ENCODE measurements at places on chromosomes 6 and 20.

GRCh38 chr20:40641202-40641601 lies 47.8 kb downstream of the MAFB start:
- DNase-seq, result no peak

GRCh38 chr6:2840749-2841061 lies 958 bp downstream of the SERPINB1 start:
- no peak for DNase-seq

DNA sequence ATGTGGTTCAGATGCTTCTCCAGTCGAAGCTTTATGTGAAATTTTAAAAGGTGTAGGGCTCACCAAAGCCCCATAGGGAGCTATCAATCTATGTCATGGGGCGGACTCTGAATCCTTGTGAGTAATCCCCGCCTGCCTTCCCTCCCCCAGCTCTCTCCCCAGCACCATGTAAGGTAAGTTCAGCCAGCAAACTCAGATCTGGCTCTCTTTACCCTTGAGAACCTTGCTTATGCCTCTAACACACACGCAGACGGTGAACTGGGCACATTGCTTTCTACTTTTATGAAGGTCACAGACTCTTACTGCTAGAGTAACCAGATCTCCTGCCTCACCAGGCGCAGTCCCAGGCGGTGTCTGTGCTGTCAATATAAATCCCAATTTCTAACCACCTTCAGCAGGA lies 82.6 kb upstream of the CNKSR3 start:
- no peak for DNase-seq

GRCh38 chr6:11042750-11043377 lies 1.2 kb downstream of the ELOVL2 start:
- DNase-seq, result no peak

DNA sequence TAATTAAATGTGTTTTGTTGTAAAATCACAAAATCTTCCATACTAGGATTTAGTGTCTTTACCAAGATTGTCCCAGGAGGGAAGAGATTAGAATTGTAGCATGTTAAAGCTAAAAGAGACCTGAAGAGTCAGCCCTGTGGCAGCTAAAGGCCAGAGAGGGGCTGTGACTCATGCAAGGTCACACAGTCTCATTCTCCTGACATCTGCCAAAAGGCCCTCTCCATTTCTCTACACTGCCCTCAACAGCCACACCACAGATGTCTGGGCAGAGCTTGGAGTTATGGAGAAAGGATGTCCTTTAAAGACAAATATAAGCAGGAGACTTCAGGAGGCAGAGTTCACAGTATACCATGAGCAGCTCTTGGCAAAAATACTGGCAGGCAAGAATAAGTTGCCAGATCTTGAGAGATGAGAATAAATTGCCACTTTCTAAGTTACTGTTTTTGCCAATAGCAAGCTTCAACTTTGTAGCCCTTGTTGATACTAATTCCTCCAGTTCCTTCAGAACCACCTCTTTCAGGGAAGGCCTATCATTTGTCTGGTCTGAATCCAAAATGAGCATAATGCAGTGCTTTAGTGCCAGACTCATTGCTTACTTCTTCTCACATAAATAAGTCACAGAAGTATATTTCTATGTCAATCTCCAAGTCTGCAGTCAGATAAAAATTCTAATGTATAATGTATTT lies 41.7 kb downstream of the AKIRIN2 start:
- DNase-seq, result no peak

- DNase-seq, result no peak
Measured at GRCh38 chr6:141829566-141830360, 303.0 kb upstream of the GJE1 start.

DNA sequence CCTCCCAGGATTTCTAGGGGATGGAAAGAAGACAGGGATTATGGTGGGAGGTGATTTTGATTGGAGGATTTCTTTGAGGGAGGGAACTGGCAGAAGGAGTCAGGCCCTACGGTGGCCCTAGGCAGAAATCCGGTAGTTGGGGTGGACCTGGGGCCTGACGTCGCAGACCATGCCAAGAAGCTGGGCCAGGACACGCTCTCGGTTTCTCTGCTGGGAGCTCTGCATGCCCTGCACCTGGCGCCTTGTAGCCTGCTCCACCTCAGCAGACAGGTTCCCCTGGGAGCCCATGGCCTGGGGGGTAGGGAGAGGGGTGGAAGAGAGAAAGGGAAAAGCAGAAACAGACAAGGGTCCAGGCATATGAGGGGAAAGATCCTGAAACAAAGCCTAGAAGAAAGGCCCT lies 1.1 kb downstream of the ATP6V1G2 start:
- no peak for DNase-seq
